ENCODE measurements at places on chromosomes 1 and 21.
A peak's percentile ranks its signal among the peaks of the same experiment; 100 is the strongest.

DNA sequence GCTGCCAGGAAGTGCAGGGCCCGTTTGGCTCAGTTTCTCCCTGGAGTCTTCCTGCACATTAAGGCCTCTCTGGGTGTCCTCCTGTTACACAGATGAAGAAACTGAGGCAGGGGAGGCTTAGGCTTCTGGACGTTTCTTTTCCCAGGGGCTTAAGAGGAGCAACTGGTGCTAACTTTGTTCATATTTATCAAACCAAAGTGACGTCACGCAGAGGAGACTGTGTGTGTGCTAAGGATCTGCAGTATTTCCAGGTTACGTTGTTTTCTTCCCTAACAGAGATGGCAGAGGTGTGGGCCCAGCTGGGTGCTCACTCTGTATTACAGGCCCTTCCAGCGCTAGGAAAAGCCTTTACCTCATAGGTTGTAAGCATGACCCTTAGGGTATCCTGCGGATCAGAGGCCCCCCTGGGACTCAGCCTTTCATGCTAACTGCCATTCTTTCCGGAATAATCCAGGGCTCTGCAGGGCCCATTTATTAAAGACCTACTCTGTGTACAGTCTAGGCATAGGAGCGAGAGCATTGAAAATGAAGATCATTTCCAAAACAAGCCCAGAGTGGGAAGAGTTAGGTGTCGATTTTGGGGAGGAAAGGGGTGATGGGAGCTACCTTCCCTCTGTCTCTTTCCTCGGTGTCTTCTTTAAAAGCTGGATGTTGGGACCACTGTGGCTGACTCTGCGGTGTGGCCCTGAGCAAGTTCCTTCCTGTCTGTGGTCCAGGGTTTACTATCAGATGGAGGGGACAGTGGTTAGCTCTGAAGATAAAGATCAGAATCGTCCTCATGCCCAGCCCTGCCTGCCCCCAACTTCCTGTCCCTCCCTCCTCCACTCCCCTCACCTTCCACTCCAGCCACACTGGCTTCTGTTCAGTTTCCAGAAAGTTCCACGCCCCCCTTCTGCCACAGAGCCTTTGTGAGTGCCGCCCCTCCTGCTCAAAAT, 4.6 kb downstream of the AGTRAP start:
- DNase-seq: no peak

DNA sequence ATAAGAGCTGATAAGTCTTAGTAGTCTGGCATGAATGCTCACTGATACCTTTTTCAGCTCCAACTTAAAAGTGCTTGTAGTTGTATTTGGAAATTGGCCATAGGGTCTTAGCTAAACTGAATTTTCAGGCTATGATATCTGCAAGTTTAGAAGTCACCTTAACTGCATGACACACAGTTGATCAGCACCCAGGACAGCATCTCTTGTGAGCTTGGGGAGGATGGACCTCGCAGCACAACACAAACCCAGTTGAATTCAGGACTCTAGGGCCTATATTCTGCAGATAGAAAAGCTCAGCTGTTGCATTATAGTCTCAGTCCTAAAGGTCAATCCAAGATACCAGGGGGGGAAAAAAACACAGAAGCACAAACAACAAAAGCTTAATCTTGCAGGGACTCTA, 394.3 kb downstream of the KCNH1 start:
- DNase-seq: no peak

DNA sequence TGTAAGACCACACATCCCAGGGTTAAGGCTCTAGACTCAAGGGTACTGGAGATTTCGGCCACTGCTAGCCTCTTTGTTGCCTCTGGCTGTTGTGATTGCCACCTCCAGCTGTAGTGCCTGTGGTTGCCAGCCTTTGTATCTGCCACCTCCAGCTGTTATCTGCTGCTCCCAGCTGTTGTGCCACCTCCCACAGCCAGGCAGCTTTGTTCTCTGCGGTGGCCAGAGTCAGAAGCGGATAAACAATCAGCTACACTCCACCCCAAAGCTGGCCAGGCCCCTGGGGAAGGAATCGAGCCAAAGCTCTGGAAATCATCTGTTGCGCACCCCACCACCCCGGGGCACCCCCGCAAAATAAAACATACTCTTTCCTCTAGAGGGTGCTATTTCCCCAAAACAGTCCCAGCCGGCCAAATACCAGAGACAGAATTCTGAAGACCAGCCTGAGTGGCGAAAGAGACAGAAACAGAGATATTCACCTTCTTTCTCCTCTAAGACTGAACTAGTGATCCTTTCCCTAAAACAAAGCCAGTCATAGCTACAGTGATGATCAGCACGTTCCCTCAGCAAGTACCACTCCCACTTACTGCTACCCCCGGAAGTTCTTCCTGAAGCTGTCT, 14.8 kb upstream of the PIGM start:
- peak; percentile 44 for DNase-seq

DNA sequence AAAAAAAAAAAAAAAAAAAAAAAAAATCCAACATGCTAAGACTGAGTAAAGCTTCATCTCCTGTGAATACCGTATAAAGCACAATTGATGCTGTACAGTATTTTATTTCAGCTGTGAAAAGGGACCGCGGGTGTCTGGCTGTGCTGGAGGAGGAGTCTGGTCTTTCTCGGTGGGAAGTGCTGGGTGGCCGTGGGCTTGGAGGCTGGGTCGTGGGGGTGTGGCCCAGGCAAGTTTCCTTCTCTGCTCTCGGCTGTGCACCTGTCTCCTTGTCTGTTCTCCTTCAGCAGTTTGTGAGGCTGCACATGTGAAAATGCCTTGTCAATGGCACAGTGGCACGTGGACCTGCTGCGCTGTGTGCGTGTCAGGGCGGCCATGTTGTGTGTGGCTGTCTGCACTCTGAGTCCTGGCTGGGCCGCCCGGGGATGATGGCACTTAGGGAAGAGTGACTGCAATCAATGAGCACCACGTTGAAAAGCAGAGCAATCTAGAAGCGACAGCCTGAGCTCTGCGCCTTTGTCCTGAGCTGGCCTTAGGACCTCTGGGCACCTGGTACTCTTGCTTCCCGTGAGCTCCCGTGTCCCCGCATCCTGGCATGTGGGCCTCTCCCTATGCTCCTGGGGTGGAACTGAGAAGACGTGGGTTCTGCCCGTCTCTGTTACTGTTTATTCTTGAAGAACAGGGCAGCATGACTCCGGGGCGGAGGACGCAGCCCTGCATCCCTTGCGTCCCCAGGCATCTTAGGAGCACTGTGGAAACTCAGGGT, 14.5 kb downstream of the AGPAT3 start:
- DNase-seq: no peak

- DNase-seq: no peak
These were observed 2.6 kb downstream of the ERG start for GRCh38 chr21:38495696-38496095.

DNA sequence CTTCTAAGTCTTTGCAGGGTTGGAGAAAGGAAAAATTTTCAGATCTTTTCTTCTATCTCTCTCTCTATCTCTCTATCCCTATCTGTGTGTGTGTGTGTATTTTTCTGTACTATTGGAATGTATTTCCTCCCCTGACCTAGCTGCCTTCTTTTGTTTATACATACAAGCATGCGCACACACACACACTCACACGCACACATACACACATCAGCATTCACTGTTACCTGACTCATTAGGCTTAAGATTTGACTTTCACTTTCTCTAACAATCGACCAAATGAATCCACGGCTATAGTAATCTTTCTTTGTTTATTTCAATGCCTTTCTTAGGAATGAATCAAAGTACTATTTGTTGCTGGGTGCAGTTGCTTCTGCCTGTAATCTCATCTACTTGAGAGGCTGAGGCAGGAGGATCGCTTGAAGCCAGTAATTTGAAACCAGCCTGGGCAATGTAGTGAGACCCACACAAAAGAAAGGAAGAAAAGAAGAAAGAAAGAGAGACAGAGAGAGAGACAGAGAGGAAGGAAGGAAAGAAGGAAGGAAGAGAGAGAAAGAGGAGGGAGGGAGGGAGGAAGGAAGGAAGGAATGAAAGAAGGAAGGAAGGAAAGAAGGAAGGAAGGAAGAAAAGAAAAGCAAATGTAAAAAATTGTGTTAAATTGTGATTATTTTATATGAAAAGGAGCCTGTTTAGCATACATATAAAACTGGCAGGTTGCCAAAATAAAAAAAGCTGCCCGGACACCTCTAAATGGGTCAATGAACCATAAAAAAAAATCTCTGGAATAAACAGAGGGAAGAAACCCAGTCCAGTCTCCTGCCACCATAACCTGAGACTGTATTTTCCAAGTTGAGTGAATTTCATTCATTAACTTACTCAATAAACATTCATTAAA, 206.8 kb downstream of the ZNF326 start:
- no peak for DNase-seq

DNA sequence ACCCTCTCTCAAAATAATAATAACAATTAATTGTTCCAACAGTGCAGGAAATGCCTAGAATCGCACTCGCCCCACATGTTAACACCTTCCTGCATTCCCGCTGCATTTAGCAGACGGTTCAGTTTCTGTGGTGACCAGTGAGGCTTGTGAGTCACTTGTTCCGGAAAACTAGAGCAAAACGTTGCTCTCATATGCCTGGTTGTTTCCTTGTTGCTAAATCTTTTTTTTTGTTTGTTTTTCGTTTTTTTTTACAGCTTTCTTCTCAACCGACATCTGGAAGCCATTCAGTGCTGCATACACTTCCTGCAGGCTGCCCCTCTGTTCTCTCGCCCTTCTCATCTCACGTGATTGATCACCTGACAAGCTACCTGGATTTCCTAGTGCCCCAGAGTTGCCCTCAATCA, 56.9 kb upstream of the TMPRSS2 start:
- DNase-seq: no peak

- DNase-seq: no peak
These were observed 8.7 kb upstream of the HAX1 start for GRCh38 chr1:154263465-154264332.

DNA sequence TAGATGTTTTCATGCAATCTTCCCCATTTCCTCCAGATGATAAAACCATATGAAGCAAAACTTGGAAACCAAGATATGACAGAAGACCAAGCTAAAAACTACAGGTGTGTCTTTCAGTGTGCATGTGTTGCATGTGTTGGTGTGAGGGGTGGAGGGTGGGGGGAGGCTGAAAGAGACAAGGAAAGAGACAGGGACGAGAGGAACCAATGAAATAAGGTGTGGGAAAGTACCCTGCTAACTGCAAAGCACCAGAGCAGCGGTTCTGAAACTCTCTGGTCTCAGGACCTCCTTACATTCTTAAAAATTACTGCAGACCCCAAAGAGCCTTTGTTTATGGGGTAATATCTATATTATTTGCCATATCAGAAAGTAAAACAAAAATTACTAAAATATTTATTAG, 87.4 kb upstream of the HIVEP3 start:
- DNase-seq: no peak

GRCh38 chr1:7387053-7387927, 383.8 kb upstream of the VAMP3 start:
- DNase-seq: no peak

GRCh38 chr1:231312432-231312788, 25.2 kb downstream of the EXOC8 start:
- DNase-seq: no peak
